ENCODE measurements at places on chromosomes 11 and 22. TPM values are rescaled to one million over a fixed set of nuclear protein-coding genes. Genes with fewer than 3 reads are reported as not detected.
A peak's percentile ranks its signal among the peaks of the same experiment; 100 is the strongest.

GRCh38 chr11:75782540-75783263 lies 14.1 kb downstream of the DGAT2 start:
- no peak for DNase-seq

DNA sequence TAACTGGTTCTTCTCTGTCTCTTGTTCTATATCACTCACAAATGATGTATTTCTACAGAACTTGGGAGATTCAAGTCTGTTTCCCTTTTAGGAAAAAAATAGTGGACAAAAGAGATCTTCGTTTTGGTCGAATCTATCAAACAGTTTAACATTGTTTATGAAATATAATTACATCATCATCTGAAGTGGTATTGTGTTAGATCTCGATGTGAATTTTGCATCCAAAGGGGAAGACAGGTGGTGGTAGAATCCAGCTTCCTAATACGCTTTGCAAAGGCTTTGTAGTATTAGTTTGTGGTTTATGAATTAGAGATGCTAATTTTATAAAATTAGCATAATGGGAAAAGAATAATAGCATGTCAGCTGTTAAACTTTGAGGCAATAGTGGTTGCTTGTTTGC lies 3.4 kb downstream of the SIK2 start:
- no peak for DNase-seq

GRCh38 chr11:112967082-112967481 lies 5.9 kb downstream of the NCAM1 start:
- no peak for DNase-seq

DNA sequence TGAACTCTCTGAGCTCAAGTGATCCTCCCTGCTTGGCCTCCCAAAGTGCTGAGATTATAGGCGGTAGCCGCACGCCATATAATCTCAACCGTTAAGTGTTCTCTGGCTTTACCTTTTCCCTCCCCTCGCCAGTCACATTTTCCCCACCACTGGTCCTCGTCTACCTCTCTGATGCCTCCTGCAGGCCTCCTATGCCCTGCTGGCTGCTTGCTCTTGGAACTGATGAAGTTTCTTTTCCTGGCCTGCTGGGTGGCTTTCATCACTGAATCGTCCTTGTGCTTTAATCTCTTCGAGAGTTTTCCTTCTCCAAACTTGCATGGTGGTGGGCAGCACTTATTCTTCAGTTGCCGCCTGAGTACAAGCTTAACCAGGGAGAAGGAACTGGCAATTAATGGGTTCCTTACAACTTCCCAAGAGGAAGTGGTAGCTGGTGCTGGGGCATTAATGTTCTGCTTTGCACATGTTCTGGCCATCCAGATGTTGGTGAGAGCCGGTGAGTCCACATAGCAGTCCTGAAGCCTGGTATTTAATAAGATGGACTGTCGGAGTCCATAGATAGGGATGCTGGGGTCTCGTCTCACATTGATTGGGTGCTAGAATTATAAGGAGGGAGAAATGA lies 1.3 kb downstream of the C22orf31 start:
- DNase-seq, result no peak

DNA sequence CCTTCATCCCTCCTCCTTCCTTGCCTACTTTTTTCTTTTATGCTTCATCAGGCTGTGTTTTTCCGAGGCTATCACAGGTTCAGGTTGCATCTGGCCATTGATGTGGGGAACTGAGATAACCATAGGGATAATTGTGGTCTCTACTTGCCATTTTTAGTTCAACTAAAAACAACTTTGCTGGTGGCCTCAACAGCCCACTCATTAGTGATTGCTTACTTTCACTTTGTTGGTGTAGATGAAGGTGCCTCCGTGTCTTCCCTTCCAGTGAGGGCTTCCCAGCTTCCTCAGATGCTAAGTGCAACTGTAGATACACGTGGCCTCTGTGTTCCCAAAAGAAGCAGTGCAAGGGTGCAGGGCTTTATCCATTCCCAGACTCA lies 35.0 kb downstream of the KCNJ1 start:
- DNase-seq, result no peak

DNA sequence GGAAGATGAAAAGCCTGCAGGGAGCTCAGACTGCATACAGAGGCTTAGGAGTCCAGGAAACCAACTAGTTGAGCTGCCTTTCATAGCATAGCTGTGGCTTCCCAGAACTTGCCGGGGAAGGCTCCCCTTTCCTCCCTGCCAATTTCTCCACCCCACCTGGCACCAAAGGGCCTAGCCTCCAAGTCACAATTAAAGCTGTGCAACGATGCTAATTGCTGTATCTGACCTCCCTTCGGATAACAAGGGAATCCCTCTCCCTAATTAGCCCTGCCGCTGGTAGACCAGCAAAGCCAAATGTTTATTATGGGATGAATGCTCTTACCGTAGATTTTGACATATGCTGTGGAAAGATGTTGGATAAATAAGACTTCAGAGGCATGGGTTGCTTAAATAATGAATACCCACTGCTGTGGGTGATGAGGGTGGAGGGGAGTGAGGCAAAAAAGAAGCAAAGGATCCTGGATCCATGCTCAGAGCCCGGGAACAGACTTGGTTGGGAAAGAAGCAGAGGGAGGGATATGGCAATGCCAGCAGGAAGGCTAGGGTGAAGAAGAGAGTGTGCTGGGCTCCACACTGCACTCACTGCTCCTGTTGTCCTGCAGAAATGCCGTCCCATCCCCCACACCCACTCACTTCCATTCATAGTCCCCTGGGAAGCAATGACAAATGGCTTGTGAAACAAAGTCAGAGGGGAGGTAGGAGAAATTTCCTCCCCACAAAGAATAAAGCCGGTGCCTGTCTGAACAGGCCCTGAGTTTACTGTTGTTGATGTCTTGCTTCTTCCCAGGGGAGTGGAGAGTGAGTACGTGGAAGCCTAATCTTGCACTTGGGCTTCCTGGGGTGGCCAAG lies 608.1 kb upstream of the CADM1 start:
- no peak for DNase-seq

GRCh38 chr22:50699001-50699755 lies 26.6 kb downstream of the SHANK3 start:
- peak; percentile 18 for DNase-seq

GRCh38 chr22:42397332-42398249 lies 34.6 kb downstream of the NFAM1 start:
- DNase-seq, result no peak

GRCh38 chr11:116356451-116356850 lies 416.3 kb downstream of the BUD13 start:
- no peak for DNase-seq

GRCh38 chr11:27158456-27159334 lies 118.1 kb downstream of the BBOX1 start:
- no peak for DNase-seq

- DNase-seq, result no peak
Observed at GRCh38 chr11:81007046-81007445, 1566.2 kb upstream of the TENM4 start.

DNA sequence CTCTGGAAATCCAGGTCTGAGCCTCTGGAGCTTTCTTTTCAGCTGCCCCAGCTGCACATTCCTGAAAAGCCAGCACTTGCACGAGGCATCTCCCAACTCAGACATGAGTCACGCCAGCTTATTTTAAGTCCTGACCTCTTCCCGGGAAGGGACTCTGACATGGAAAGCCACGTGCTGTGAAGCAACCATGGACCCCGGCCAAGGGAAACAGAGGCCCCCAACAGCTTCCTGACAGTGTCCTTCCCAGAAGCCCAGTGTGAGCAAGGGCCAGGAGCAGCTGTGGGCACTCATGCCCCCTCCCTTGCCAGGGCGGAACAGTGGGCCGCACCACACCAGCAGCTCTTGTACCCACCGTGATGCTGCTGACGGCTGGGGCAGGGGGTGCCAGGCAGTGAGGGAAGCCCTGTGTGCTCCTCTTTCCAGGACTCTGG lies 118.8 kb upstream of the CADM1 start:
- no peak for DNase-seq

RTCB gene
- total RNA-seq, result 74.7 TPM

KDM4E gene
- total RNA-seq, result not detected
